ENCODE measurements at places on chromosomes 2 and 18.

GRCh38 chr18:37449618-37450017 lies 116.0 kb downstream of the CELF4 start:
- no peak for DNase-seq

GRCh38 chr2:220687231-220687843 lies 884.8 kb downstream of the EPHA4 start:
- peak; percentile 47 for DNase-seq

- DNase-seq = no peak
Measured at GRCh38 chr2:70463997-70464396, 89.6 kb downstream of the TGFA start.

GRCh38 chr2:86783615-86784339 lies 6.9 kb downstream of the CD8A start:
- no peak for DNase-seq

DNA sequence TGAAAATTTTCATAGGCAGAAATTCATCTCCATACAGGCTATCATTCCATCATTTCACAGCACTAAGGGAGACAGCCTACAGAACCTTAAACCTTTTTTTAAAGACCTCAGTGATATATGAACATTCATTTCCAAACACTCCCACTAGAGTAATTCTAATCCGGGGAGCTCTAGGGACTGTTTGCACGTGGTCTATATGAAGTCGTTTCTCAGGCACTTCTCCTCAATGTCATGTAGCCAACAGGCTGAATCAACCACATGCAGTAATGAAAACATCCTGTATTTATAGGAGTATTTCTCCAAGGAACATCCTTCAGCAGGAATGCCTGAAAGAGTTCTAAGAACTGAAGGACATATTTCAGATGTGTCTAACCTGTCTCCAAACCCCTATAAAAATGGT lies 97.3 kb upstream of the CREB1 start:
- DNase-seq = no peak

Measured in stimulated activated CD4-positive, alpha-beta T cell treated with anti-CD3 and anti-CD28 coated beads, TNF-alpha, amount 100 ng/mL, for 4 hours (primary cell).